Midbrain (tissue), 1 donor: ENCODE measurements at places on chromosomes 1 and 21.

DNA sequence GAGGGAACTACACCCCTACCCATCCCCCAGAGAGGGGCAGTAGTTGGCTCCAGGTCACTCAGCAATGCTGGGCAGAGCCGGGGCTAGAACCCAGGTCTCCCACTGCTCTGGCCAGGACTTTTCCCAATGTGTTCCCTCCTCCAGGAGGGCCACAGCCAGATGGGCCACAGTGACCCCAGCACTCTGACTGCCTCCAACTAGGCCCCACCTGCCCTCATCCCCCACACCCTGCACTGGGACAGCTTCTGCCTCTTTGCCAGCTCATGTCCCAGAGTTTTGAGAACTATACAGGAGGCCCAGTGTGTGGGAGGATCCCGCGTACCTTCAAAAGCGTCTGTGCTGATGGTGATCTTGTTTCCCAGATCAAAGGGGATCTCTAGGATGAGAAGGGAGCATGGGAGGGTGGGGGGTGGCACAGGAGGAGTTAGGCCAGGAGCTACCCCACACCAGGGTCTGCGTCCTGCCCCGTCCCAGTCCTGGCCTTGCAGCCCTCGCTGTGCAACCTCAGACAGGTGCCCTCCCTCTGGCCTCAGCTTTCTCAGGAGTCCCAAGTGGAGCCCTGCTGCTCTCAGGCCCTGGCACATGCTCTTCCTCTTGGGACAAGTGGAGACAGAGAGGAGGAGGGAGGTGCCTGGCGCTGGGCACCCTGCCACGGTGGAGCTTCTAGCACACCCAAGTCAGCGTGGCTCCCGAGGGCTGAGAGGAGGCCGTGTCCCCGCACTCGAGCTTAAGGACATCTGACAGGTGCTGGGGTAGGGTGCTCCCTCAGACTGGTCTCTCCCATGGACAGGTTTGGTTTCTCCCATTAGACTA lies 22.0 kb downstream of the MYOM3 start:
- no peak for DNase-seq

- no peak for DNase-seq
Observed at GRCh38 chr1:215970406-215970805, 403.3 kb downstream of the KCTD3 start.

DNA sequence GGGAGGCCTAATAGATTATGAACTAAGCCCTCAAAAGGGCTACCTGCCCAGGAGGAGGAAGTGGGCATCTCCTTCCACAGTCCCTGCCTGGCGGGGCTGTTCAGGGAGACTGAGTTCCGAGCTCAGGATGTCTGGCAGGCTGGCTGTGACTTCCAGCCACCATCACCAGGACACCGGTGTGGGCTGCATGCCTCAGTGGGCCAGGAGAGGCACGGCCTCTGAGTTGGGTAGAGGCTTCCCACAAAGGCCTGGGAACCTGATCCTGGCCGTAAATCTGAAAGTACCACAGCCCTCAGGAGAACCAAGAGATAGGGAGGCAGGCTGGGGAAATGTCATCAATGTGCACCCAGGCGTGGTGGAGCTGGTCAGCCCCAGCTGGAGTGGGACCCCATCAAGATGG lies 29.1 kb downstream of the NTPCR start:
- DNase-seq, result no peak

- no peak for DNase-seq
Observed at GRCh38 chr21:46562472-46562871, 42.4 kb downstream of the S100B start.

GRCh38 chr21:42440187-42440792 lies 36.6 kb downstream of the UBASH3A start:
- peak; percentile 9 for DNase-seq

GRCh38 chr1:211591980-211592493 lies 13.1 kb upstream of the SLC30A1 start:
- DNase-seq, result no peak

DNA sequence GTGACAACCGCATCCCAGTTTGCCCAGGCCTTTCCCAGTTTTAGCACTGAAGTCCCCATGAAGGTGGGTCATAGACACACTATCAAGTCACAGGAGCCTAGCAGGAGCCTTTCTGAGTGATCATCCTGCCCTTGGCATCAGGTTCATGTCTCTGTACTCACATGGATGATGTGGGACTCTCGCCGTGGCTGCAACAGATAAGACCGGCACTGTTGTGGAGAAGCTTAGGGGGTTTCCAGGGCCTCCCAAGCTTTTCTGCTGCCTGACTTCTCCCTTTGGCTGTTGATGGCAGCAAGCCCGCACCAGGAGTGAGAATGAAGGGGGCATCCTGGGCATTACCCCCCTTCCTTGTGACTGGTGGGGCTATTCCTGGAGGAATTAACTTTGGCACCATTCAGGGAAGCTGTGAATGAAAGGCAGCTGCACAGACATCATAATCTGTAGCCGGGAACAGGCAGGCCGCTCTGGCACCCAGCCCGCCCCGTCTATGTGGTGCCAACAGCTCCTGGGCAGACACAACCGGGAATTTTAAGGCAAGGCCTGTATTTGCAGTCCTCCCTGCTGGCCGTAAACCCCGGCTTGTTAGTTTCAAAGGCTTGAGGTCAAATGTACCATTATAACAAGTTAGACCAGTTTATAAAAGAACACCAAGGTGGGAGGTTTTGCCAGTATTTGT lies 148.6 kb downstream of the HUNK start:
- DNase-seq, result peak; percentile 54

GRCh38 chr1:61348025-61348665 lies 265.8 kb downstream of the NFIA start:
- DNase-seq, result no peak

DNA sequence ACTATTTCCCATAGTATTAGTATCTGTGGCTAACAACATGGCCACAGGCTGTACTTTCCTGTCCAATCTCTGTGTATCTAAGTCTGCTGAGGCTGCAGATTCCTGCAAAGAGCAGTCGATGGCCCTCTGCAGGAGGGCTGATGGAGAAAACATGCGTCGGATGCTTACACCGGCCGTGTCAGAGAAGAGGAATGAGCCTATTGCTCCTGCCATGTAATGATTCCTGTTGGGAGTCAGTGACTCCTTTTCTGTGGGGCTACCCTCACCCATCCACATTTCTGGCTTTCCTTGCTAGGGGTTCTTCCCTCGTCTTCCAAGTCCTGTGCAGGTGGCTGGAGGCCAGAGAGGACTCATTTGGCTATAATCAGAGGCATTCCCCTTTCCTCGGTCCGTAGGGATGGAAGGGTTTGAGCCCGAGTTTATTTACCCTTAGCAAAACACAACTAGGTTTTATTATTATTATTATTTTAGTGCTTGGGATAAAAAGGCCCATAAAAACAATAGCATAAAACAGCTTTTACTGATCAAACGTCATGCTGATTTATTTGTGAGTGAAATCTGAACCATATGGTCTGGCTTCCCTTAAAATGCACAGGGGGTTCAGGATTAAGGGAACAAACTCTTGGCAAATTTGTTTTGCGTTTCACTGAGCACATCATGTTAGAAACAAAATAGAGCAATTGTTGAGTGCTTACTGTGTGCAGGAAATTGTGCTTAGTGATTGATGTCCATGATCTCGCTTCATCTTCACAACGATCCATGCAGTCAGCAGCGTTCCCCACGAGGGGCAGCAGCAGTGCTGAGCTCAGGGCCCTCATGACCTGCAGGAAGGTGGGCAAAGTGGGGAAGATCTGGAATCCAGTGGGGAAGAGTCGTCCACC lies 70.8 kb downstream of the KIF26B start:
- no peak for DNase-seq

- DNase-seq, result no peak
Observed at GRCh38 chr1:55047611-55048010, 8.3 kb downstream of the PCSK9 start.

- DNase-seq, result no peak
Observed at GRCh38 chr1:179146911-179147310, 65.0 kb downstream of the TOR3A start.

DNA sequence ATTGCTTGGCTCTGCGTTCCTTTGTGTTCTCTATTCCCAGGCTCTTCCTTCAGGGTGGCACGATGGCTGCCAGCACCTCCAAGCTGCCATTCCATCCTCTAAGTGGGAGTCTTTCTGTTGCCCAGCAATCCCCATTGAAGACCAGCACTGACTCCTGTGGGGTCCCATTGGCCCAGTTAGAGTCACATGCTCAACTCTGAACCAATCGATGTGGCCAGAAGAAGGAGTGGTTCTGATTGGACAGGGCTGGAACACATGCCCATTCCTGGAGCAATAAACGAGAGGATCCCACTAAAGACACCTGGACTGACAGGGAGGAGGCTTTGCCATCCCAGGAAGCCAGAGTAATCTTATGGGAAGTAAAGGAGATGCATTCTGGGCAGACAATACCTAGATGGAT lies 97.2 kb upstream of the IGSF21 start:
- DNase-seq, result no peak

- DNase-seq, result no peak
Observed at GRCh38 chr1:165152109-165152508, 204.4 kb downstream of the LMX1A start.

DNA sequence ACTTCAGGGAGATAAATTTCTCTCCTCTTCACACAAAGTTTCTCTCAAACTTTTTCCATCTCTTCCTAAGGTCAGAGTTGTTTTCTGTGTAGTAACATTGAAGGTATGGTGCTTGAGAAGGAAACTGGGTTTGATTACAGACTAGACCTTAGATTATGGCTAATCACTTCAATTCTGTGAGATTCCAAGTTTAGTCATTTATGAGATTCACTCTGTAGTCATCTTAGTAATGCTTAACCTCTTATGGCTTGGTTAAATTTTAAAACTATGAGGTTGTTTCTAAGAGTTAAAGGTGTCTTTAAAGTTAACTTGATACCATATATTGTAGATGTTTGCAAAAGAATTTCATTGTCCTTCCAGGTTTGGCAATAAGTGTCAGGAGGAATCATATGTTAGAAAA lies 1092.2 kb downstream of the KCNT2 start:
- DNase-seq, result no peak

- no peak for DNase-seq
Observed at GRCh38 chr1:162549001-162549400, 12.5 kb upstream of the UAP1 start.

DNA sequence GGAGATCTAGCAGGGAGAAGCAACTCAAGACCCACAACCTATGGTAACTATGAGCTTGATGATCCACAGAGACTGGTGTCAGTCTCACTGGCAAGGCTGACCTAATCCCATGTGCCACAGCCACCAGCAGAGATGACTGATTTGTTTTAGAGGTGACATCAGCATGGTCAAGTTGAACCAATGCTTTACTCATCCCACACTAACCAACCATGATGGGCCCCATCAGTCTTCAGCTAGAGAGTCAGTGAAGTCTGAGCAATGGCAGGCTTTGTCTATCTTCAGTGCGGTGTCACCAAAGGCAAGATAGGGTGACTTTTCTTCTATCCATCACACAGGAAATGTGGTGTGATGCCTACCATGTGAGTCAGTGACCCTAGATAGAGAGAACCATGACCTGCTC lies 1470.7 kb downstream of the NCAM2 start:
- DNase-seq, result no peak
